ENCODE measurements at places on chromosomes 2 and 18. TPM values are rescaled to one million over a fixed set of nuclear protein-coding genes. Genes with fewer than 3 reads are reported as not detected.

Gene CHRNG
- not detected for total RNA-seq

Gene TAF4B
- total RNA-seq, result 2.3 TPM

Gene LYG2
- not detected for total RNA-seq

Gene GPR45
- total RNA-seq, result not detected

Gene CFAP65
- not detected for total RNA-seq

Gene TGFA
- total RNA-seq, result 111 TPM
